ENCODE measurements at places on chromosomes 1 and 21.
A peak's percentile ranks its signal among the peaks of the same experiment; 100 is the strongest.

DNA sequence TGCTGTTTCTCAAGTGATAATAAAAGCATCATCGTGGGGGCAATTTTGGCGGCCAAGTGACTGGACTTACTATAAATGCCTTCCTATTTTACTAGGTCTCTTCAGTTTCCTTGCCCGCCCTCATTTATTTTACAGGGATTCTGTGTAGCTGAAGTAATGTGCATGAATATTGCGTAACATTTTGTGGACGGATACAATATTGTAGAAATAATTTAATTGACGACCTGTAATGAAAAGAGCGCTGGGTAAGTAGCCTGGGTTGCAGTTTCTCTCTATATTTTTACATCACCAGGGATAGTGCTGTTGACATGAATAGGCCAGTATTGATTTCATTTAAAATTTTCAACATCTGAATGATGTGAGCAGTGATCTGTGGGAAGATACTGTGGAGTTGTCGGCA, 28.1 kb upstream of the LMO4 start:
- no peaks in the 10 kb centered on the region for H3K27me3 ChIP-seq
- H3K27ac ChIP-seq, result no peak overlapping the region
- no peak for DNase-seq
- H3K4me3 ChIP-seq, result no peak overlapping the region
- no peaks in the 10 kb centered on the region for H3K4me1 ChIP-seq

DNA sequence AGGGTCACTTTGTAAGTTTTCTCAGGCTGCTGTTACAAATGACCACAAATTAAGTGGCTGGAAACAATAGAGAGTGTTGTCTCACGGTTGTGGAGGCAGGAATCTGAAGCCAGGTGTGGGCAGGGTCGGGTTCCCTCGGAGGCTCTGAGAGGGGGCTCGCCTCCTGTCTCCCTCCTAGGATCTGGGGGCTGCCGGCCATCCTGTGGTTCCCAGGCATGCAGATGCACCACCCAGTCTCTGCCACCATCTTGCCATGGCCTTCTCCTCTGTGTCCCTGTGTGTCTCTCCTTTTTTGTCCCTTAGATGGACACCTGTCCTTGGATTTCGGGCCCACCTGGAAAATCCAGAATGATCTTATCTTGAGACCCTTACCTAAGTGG, 4.8 kb downstream of the TP73 start:
- peaks cover 10% of the 10 kb centered on the region for H3K27me3 ChIP-seq
- H3K4me3 ChIP-seq, result no peak overlapping the region
- H3K27ac ChIP-seq, result no peak overlapping the region
- peaks cover 3% of the 10 kb centered on the region for H3K4me1 ChIP-seq
- no peaks in the 10 kb centered on the region for H3K36me3 ChIP-seq

GRCh38 chr1:98896711-98897445, 107.8 kb downstream of the PLPPR5 start:
- no peaks in the 10 kb centered on the region for H3K27me3 ChIP-seq
- no peaks in the 10 kb centered on the region for H3K36me3 ChIP-seq
- no peak overlapping the region for H3K27ac ChIP-seq
- H3K4me3 ChIP-seq, result no peak overlapping the region

DNA sequence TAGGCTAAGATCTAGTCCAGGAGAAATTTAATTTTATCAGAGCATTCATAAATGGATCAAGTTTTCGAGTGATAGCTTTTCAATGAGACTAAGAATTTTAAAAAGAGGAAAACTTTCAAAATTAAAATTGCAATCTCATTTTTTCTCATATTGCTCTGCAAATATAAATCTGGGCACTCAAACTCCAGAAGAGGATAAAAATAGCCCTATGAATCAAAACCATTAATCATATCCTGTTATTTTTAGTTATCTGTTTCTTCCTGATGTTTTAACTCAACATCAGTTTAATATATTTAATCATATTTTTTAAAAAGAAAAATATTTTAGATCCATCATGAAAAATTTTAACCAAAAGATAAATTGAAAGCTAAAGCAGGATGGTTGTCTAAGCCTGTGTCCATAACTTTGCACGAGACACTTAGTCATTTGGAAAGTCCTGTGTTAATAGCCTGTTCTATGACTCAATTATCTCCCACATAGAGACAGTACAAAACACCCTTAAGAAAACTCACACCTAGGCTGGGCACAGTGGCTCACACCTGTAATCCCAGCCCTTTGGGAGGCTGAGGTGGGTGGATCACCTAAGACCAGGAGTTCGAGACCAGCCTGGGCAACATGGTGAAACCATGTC, 17.1 kb upstream of the PRRC2C start:
- no peak for DNase-seq
- H3K36me3 ChIP-seq, result no peaks in the 10 kb centered on the region
- no peak overlapping the region for H3K4me3 ChIP-seq
- H3K27me3 ChIP-seq, result no peaks in the 10 kb centered on the region
- no peaks in the 10 kb centered on the region for H3K4me1 ChIP-seq

DNA sequence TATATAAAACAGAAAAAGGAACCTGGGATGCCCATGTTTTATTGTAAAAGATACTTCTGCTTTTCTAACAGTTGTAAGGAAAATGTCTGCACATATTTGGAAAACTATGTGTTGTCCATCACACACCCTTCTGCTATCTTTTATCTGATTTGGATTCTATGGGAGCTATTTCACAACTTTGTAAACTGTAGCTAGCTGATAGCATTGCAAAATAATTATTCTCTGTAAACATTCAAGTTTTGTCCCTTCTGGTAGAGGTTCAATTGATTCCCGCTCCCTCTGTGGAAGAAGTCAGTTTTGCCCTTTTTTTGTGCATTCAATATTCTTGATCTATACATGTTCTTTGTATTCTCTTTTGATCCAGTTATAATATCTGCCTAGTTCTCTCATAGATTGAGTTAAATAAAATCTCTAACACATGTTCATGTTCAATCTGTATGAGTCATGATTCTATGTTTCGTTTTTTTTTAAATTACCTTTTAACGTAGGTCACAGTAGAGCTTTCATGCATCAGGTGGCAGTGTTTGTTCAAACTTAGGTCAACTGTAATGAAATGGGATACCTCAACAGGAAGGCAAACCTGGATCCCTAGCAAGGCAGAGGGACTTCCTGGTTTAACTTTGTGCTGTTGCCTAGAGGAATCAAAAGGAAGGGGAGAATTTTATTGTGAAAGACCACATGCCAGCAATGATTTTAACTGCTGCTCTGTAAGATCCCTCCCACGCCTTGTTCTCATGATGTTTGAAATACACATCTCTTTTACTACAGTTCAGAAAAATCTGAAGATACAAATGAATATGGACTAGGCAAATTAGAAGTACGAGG, 26.0 kb upstream of the BCL9 start:
- no peaks in the 10 kb centered on the region for H3K4me1 ChIP-seq
- no peaks in the 10 kb centered on the region for H3K27me3 ChIP-seq
- DNase-seq, result no peak
- H3K27ac ChIP-seq, result no peak overlapping the region
- H3K4me3 ChIP-seq, result no peak overlapping the region

DNA sequence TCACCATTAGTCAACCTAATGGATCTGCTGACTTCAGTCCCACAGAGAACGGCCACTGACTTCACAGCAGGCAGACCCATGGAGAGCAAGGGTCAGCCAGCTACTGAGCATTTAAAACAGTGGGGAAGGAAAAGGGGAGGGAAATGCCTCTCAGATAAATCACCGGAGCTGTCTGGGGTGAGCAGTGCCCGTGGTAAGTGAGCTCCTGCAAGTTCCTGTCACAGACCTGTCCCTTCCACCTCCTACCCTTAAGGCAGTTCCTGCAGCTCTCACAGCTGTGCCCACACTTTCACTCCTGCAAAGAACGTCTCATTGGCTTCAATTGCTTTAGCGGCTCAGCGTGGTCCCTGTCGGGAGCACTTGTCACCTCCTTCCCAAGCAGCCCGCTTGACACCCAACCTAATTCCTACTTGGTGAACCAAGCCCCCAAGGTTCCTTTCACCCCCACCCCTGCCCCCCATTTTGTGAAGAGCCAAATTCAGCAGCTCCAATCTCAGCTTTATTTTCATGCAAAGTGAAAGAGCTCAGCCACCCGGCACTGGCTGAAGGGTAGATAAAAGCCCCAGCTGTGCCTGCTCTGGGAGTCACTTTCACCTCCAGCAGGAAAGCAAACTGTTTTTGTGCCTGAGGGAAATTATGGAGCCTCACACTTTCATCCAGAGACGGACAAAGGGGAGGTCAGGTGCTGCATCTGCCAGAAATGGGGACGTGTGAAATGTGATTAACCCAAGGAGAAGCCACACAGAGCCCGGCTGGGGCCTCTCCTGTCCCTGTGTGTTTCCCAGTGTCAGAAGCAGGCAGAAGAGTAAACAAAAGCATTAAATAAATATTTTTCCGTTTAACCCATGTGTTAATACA, 306.2 kb downstream of the TTLL7 start:
- H3K27ac ChIP-seq, result peak overlapping the region; percentile 59
- no peaks in the 10 kb centered on the region for H3K27me3 ChIP-seq
- DNase-seq, result no peak
- H3K4me3 ChIP-seq, result peak overlapping the region; percentile 9

GRCh38 chr1:43978551-43979260, at the start of gene B4GALT2:
B4GALT2 (plus strand) TSS chr1:43979210; CDS start chr1:43981161, 1,951 bp downstream.
- peaks cover 9% of the 10 kb centered on the region for H3K36me3 ChIP-seq
- H3K4me1 ChIP-seq, result peaks cover 27% of the 10 kb centered on the region
- no peak for DNase-seq
- H3K4me3 ChIP-seq, result peak within 1 kb of the TSS; percentile 90

- H3K4me3 ChIP-seq, result no peak overlapping the region
- no peak for DNase-seq
- H3K27ac ChIP-seq, result no peak overlapping the region
- H3K36me3 ChIP-seq, result no peaks in the 10 kb centered on the region
- H3K4me1 ChIP-seq, result no peaks in the 10 kb centered on the region
- H3K27me3 ChIP-seq, result no peaks in the 10 kb centered on the region
Measured at GRCh38 chr1:77459881-77460280, 178.1 kb downstream of the AK5 start.

GRCh38 chr1:17123196-17124045, 4.2 kb upstream of the PADI2 start:
- H3K4me1 ChIP-seq, result peaks cover 4% of the 10 kb centered on the region
- no peaks in the 10 kb centered on the region for H3K36me3 ChIP-seq
- H3K4me3 ChIP-seq, result no peak overlapping the region
- no peak overlapping the region for H3K27ac ChIP-seq

- no peak overlapping the region for H3K4me3 ChIP-seq
- DNase-seq, result no peak
- no peaks in the 10 kb centered on the region for H3K4me1 ChIP-seq
- H3K27me3 ChIP-seq, result peaks cover 2% of the 10 kb centered on the region
- H3K27ac ChIP-seq, result no peak overlapping the region
Measured at GRCh38 chr1:154490317-154490716, 11.7 kb upstream of the TDRD10 start.

- no peak for DNase-seq
- H3K36me3 ChIP-seq, result peaks cover 14% of the 10 kb centered on the region
- no peak overlapping the region for H3K4me3 ChIP-seq
Measured at GRCh38 chr1:217617126-217617525, 13.8 kb downstream of the GPATCH2 start.

DNA sequence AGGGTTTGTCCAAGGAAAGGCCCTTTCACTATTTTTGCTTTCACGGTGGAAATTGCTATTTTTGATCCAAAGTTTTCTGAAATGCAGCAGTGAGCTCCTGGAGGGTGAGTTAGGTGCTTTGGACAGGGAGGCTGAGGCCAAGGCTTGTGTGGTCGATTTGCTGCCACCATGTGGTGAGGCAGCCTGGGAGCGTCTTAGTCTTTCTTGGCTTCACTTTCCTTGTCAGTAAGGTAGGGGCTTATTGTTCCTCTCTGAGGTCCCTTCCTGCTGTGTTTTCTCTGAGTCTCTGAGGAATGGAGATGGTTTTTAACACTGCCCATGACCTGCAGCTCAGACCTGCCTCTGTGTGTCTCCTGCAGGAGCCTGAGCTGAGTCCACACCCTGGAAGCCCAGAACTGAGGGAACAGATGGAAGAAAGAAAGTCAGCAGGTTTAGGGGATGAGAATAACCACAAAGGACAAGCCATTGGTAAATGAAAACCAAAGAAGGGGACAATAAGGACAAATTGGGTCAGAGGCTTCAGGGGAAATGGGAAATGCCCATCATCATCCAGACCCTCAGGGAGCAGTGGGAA, 20.1 kb upstream of the S100A10 start:
- DNase-seq, result no peak
- H3K4me3 ChIP-seq, result no peak overlapping the region
- no peaks in the 10 kb centered on the region for H3K4me1 ChIP-seq
- H3K27me3 ChIP-seq, result no peaks in the 10 kb centered on the region
- H3K36me3 ChIP-seq, result no peaks in the 10 kb centered on the region
- no peak overlapping the region for H3K27ac ChIP-seq

DNA sequence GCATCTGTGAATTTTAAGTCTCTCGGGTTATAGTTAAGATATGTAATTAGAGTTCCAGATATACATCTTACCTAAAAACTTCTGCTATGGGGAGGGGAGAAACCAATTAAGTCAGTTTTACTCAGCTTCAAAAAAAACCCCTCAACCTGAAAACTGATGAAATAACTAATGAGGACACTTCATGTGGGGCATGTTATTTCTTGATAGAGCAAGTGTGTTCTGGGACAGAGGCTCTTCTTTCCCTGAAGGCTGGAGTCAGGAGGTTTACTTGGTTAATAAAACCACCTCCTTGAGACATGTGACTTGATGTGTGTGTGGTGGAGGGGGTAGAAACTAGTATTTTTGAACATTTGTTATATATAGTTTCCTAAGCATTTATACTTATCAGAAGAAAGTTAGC, 313.0 kb upstream of the ST6GALNAC5 start:
- no peaks in the 10 kb centered on the region for H3K36me3 ChIP-seq
- no peak overlapping the region for H3K27ac ChIP-seq
- no peaks in the 10 kb centered on the region for H3K4me1 ChIP-seq
- H3K4me3 ChIP-seq, result no peak overlapping the region
- no peaks in the 10 kb centered on the region for H3K27me3 ChIP-seq

DNA sequence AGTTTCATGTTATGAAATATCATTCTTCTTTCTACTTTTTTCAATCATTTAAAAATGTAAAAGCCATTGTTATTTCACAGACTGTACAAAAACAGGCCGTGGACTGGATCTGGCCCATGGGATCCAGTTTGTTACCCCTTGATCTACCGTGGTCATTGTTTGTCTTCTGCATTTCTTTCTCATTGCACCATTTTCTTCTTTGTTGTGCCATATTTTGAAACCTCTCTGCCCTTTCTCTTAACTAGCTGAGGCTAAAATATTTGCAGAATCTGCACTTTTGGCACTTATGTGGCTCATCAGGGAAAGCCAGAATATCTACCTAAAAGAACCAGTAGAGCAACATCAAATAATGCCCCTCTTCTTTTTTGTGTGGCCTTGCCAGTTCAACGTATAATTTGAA, 50.5 kb downstream of the DNAJC6 start:
- no peak for DNase-seq
- H3K27me3 ChIP-seq, result no peaks in the 10 kb centered on the region
- H3K36me3 ChIP-seq, result no peaks in the 10 kb centered on the region
- no peak overlapping the region for H3K27ac ChIP-seq

GRCh38 chr1:203039609-203040512, 13.6 kb downstream of the PPFIA4 start:
- H3K4me3 ChIP-seq, result no peak overlapping the region
- DNase-seq, result no peak
- no peaks in the 10 kb centered on the region for H3K27me3 ChIP-seq
- H3K36me3 ChIP-seq, result peaks cover 4% of the 10 kb centered on the region
- no peak overlapping the region for H3K27ac ChIP-seq
- peaks cover 16% of the 10 kb centered on the region for H3K4me1 ChIP-seq

- no peak for DNase-seq
- no peaks in the 10 kb centered on the region for H3K36me3 ChIP-seq
- no peaks in the 10 kb centered on the region for H3K27me3 ChIP-seq
- no peaks in the 10 kb centered on the region for H3K4me1 ChIP-seq
- H3K27ac ChIP-seq, result no peak overlapping the region
- no peak overlapping the region for H3K4me3 ChIP-seq
Measured at GRCh38 chr1:13666317-13666716, 33.7 kb upstream of the PRDM2 start.

GRCh38 chr1:96510911-96511310, 210.7 kb upstream of the PTBP2 start:
- no peaks in the 10 kb centered on the region for H3K27me3 ChIP-seq
- H3K36me3 ChIP-seq, result no peaks in the 10 kb centered on the region
- DNase-seq, result no peak
- no peak overlapping the region for H3K27ac ChIP-seq
- no peaks in the 10 kb centered on the region for H3K4me1 ChIP-seq
